ENCODE measurements at places on chromosomes 11 and 22.

DNA sequence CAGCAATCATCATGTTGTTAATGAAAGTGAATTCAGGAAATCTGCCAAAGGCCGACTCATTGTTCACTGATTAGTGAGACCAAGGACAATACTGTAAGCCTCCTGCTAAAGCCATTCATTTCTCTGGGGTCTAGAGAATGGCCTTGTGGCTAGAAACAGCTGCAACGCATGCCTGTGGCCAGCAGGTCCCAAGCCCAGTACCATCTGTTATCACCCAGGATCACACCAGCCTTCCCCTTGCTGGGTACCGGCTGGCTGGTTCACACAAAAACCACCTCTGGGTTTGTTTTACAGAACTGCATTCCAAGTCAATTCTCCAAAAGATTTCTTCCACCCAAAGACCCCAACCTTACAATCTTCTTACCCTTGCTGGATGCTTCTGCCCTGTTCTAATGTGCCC, 1.1 kb downstream of the PLAAT5 start:
- DNase-seq: peak; percentile 40

- DNase-seq: no peak
Observed at GRCh38 chr11:70779433-70780245, 381.3 kb downstream of the CTTN start.

- peak; percentile 84 for DNase-seq
Observed at GRCh38 chr11:14499560-14500180, at the start of gene COPB1. TSS of gene COPB1 (minus strand) at chr11:14499811. CDS start at chr11:14498928, 883 bp downstream.

DNA sequence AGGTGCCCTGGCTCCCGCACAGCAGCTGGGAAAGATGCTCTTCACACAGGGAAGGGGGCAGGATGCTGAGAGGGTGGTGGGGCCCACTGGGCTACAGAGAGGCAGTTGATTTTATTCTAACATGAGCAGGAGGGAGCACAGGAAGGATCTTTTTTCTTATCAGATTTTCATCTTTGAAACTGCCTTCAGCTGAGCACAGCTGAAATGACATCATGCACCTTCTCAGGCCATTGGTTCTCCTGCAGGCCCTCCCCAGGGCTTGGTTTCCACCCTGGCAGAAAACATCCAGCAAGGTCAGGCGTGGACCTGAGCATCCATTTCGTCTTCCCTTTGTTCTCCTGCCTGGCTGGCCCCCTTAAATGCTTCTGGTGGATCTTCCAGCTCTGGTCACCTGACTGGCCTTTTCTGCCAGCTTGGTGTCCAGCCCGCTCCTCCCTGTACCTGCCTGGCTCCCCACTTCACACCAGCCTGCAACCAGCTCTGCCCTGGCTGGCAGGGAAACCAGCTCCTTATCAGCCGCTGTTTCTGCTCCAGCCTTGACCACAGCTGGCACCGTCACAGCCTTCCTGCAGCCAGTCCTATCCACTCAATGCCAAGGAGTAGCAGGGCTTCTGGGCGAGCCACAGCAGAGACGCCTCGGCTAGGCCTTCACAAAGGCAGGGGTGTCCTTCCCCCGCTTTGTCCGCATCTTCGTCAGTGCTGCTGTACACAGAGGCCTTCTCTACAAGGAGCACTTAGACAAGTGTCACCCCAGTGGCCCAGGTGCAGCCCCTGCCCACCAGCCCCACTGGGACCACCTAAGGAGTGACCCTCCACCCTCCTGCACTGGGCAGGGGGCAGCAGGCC, 36.5 kb downstream of the TOM1 start:
- no peak for DNase-seq

GRCh38 chr22:42228483-42228882, 42.0 kb downstream of the TCF20 start:
- DNase-seq: no peak

- no peak for DNase-seq
Observed at GRCh38 chr11:66345316-66345649, 379 bp upstream of the BRMS1 start.

GRCh38 chr22:37215890-37216289, 3.6 kb upstream of the SSTR3 start:
- no peak for DNase-seq

DNA sequence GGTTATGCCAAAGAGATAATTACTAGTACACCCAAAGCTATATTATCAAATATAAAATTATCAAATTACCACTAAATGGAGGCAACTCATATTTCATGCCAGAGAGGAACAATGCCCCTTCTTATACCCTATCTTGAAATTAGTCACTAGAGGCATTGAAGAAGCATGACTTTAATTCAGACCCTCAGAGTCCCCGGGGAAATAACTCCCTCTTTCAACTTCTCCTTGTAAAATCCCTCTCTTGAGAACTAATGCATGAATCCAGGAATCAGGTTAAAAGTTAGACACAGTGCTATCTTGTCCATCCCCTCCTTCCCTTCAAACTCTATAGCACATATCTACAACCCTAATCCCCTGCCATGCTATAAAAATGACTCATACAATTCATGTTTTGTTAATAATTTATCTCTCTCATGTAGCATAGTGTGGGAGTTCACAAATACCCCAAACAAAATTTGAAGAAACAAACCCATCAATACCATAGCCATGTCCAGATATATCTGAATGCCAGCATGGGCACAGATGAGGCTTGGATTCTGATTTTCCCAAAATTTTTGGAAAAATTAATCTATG, 665.4 kb downstream of the KCNA4 start:
- DNase-seq: no peak

GRCh38 chr11:106969644-106970355, 48.5 kb downstream of the GUCY1A2 start:
- DNase-seq: no peak

GRCh38 chr11:17230867-17231851, 23.4 kb upstream of the PIK3C2A start:
- no peak for DNase-seq

- DNase-seq: no peak
Observed at GRCh38 chr11:24509114-24509513, 12.3 kb downstream of the LUZP2 start.

DNA sequence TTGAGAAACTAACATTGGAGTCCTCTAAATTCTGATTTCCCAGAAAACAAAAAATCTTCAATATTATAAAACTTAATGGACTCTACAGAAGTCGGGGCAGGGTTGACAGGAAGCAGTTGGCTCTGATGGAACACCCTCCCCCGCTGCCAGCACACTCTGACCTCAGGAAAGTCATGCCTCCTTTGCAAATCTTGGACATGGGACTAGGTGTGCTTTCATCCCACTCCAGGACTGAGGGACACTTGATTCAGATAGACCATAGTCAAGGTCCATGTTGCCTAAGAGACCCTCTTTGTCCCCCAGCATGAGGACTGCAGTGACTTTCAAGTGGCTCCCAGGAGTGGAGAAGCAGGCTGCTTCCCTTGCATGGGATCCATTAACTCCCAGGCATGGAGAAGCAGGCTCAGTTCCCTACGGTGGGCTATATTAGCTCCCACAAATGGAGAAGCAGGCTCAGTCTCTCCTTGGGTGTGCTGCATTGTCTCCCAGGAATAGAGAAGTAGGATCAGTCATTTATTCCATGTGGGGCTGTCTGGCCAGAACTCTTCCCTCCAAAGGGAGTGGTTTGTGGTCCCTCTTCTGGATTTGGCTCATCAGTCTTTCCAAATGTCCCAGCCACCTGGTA, 38.3 kb downstream of the C22orf31 start:
- DNase-seq: no peak

GRCh38 chr22:44358709-44359440, 46.1 kb upstream of the SHISAL1 start:
- peak; percentile 19 for DNase-seq

DNA sequence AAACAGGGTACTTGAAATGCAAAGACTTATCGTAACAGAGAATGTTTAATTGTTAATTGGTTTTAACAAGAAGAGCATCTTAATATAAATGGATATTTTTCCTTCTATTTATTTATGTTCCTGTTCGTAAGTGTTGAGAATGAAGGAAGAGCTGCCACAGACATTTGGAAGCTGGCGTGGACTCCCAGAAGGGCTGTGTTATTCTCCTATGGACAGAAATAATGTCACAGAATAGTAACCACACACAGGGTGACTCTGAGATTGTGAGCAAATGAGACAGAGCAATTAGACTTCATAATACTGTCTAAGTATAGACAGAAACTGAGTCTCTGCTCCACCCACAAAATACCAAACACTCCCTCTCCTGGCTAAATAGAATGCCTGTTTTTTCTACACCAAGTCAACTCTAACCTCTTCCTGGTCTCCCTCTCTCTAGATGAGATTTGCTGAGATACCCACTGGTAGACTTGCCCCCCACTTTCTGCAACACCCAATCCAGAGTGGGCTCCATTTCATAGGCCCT, 6.1 kb downstream of the APOL3 start:
- DNase-seq: no peak

DNA sequence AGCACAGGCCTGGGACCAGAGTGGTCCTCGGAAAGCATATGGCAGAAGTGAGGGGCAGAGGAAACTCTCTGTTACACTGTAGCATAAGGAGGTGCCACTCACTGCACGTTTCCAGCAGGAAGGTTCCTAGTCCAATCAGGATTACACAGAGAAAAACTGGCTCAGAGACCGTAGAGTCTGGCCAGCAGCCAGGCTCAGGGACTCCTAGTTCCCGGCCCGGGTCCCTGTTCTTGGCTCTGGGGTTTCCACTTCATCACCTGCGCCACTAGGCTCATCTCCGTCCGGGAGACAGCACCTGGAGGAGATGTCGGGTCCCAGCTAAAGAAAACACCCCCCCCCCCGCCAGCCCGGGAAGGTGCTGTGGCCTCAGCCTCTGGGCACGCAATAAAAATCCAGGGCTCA, 1.1 kb downstream of the TTLL12 start:
- peak; percentile 59 for DNase-seq

DNA sequence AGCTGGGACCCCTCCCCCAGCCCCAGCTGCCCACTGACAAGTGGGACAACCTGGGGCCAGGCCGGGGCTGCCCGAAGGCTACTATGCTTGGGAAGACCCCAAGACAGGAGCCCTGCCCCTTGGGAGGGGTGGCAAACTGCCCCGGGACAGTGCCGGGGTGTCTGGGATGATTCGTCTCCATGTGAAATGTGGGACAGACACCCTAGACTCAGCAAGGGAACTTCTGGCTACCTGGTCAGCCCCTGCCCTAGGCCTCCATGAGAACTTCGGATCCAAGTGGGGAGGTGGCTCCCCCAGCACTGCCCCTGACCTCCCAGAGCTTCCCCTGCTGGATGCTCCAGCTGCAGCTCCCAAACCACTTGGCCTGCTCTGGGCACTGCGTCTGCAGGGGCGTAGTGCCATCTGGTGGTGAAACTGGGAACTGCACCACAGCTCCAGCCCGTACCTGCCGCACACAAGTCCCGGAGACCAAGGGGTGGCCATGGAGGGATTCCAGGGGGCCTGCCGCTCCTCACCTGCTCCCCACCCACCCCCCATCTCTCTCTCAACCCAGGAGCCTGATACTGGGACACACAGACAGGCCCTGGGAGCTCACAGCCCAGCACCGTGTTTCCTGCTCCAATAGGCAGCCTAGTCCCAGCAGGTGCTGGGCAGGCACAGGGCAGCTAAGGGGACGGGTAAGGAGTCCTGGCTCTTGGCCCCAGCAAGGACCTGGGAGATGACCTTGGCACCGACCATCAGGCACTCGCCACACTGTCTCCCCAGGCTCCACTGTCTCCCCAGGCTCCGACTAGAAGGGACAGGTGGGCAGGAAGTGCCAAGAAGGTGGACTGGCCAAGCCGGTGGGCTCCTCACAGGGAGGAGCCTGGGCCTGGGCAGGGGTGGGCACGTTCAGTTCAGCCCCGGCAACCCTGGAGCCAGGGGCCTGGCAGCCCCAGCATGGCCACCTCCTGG, 194.1 kb downstream of the IGLL1 start:
- DNase-seq: no peak

GRCh38 chr22:17418890-17419324, 49.6 kb downstream of the CECR2 start:
- no peak for DNase-seq

DNA sequence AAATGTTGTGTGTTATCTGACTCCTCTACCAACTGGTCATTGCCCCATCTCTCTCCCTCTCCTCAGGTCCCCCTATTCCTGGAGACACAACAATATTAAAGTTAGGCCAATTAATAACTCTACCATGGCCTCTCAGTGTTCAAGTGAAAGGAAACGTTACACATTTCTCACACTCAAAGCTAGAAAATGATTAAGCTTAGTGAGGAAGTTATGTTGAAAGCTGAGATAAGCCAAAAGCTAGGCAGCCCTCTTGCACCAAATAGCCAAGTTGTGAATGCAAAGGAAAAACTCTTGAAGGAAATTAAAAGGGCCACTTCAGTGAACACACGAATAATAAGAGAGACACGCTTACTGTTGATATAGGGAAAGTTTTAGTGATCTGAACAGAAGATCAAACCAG, 6.9 kb downstream of the DLG2 start:
- DNase-seq: no peak

- no peak for DNase-seq
Observed at GRCh38 chr11:64654958-64655541, 64.0 kb downstream of the SLC22A12 start.

- DNase-seq: peak; percentile 55
Observed at GRCh38 chr11:129279326-129280026, 87.4 kb upstream of the ARHGAP32 start.

DNA sequence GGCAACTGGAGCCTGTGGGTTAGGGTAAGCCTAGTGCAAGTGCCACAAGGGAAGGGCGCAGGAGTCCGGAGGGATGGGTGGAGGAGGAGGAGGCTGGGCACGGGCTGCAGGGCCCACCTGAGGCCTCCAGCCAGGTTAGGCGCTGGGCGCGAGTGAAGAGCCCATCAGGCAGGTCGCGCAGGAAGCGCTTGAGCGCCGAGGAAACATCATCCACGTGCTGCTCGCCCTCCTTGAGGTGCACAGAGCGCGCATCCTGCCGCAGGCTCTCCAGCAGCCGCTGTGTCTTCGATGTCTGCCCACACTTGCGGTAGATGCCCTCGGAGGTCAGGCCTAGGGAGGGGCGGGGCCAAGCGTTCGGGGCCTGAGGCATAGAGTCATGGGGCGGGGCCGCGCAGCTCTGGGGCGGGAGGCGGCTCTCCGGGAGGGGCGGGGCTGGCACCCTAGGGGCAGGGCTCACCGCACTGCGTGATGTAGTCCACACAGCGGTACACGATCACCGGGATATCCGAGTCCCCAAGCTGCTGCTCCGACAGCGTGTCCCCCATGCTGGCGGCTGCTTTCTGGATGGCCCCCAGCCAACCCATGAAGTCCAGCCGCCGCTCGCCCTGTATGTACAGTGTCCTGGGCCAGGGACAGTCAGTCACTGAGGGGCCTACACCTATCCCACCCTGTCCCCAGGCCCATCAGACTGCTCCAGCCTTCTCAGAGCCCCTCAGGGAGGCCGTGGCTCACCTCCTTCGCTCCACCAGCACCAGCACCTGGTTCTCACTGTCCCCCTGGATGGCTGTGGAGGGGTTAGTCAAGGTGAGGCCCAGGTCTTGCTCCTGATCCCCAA, 22.9 kb upstream of the PDE2A start:
- DNase-seq: no peak

GRCh38 chr11:74468936-74469335, 1.6 kb upstream of the KCNE3 start:
- DNase-seq: no peak

- no peak for DNase-seq
Observed at GRCh38 chr22:37371911-37372310, 55.4 kb downstream of the ELFN2 start.

All from NCI-H524 (cell line).